ENCODE measurements at places on chromosomes 5 and 9.

DNA sequence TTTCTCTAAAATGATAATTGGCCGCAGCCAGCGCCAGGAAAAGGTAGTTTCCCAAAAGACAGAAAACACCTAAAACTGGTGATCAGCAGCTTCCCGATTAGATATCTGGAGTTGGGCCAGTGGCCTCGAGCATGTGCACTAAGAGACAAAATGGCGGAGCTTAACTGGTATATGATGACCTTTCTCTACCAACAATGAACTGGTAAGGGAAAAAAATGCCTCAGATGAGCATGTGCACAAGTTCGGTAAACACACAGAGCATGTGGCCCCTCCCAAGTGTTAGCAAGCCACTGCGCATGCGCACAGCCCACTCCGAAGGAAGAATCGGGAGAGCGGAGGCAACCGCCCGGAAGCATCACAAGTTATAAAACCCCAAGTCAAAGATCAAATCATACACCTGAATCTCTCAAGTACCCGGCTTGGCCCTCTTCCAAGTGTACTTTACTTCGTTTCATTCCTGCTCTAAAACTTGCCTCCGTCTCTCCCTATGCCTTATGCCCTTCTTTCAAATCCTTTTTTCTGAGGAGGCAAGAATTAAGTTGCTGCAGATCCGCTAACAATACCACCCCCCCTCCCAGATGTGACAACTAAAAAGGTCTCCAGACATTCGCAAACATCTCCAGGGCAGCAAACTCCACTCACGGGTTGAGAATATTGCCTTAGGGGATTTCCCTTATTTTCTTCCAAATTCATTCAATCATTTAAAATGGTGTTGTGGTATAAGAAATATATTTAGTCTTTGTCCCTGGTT is 15.0 kb upstream of the PTBP3 start:
- DNase-seq = peak; percentile 81

GRCh38 chr5:123154886-123155445 is 65.9 kb downstream of the PRDM6 start:
- no peak for DNase-seq

- DNase-seq = no peak
Measured at GRCh38 chr9:130138791-130139190, 33.4 kb upstream of the NCS1 start.

GRCh38 chr5:126235628-126236027 is 187.6 kb upstream of the GRAMD2B start:
- DNase-seq = no peak

GRCh38 chr5:165328846-165329245 is 1823.4 kb downstream of the MAT2B start:
- DNase-seq = no peak

- no peak for DNase-seq
Measured at GRCh38 chr9:83285445-83286225, 222.7 kb upstream of the RASEF start.

- DNase-seq = no peak
Measured at GRCh38 chr5:31755676-31756230, 116.8 kb downstream of the PDZD2 start.

DNA sequence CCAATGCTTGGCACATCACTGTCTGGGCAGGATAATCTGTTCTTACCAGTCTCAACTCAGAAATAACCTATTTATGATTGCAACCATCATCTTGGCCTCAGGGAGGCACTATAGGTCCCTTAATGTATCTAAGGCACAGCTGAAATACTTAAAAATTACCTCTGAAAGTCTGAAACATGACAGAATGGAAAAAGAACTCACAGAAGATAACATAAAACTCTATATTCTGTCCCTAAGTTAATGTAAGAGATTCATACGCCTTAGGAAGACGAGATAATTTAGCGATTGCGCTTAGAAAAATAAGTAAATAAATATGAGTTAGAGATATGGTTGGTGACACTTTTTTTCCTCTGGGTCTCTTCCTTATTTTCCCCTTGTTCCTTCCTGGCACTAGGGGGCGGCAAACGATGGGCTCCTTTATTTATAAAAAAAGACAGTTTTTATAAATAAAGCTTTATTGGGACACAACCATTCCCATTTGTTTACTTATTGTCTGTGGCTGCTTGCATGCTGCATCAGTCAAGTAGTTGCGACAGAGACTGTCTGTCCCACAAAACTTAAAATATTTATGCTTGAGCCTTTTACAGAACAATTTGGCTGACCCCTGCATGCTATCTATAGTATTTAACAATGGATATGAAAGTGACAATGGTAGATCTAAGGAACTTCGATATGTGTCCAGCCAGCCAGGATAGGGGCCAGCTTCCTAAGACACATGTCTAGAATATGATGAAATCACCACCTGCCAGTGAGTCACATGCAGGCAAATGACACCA is 79.6 kb downstream of the PDE4D start:
- DNase-seq = no peak

DNA sequence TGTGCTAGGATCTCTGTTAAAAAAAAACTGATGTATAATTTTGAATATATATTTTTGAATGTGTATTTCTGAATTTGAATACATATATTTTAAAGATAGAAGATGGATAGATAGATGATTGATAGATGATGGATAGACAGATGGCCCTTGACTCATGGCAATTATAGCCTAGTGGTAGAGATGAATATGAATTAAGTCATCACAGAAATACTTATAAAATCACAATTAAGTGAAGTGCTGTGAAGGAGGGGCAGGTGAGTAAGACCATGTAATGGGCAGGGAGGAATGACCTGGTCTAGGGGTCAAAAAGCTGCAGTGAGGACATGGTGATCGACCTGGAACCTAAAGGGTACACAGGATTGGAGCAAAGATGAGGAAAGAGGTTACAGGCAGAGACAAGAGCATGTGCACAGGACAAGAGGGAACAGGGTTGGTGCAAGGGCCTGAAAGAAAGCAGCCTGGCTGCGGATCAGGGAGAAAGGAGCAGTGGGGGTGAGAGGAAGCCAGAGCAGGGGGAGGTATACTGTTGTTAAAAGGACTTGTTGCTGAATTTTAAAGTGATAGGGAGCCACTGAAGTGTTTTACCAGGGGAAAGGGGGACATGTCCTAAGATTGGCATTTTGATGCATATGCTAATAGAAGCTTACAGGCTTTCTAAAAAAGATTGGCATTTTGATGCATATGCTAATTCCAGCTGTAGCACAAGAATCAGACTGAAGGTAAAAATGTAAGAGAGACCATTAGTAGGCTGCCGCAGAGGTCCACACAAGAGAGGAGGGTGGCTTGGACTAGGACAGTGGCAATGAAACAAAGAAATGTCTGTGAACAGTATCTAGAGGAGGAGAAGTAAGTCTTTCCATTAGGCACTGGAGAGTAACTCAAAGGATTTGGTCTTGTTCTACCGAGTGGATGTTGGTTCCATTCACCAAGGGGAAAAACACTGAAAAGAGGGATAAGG is 527.8 kb downstream of the AGTPBP1 start:
- DNase-seq = no peak

- no peak for DNase-seq
Measured at GRCh38 chr9:99859243-99859980, 37.7 kb downstream of the NR4A3 start.

DNA sequence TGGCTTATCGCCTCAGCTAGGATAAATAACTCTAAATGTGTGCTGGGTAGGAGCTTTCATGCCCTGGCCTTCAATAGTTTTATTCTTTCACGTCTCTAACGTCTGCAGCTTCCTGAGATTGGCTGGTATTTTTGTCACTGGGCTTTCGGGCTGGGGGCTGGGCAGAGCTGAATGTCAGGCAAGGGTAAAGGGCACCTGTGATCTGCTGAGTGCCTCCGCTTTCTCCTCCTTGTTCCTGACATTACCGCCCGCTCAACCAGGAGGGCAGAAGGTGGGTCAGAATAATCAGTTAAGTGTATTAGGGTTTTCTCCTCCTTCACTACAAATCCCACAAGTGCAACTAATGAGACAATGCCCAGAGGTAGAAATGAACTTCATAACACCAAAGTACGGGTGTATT is 216.6 kb downstream of the TSSK1B start:
- DNase-seq = no peak

- DNase-seq = peak; percentile 90
Measured at GRCh38 chr9:99823681-99824377, 2.1 kb downstream of the NR4A3 start.

- DNase-seq = no peak
Measured at GRCh38 chr5:141313711-141314110, 6.9 kb downstream of the TAF7 start.

DNA sequence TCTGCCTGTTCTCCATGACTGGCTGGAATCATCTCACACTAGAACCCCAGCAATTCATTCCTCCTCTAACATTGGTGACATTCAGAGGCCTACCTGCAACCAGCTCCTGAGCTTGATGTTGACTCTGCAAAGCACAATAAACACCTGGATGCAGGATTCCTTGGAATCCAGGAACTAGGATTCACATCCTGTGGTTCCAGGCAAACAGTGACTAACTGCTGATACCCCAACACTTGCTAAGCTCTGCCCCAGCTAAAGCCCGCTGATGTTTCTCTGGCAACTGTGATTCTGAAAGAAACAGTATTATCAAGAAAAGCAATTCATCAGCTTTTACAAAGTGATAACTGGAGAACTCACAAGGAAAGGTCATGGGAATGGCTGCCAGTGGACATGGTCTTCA is 29.2 kb downstream of the SUSD1 start:
- DNase-seq = no peak

DNA sequence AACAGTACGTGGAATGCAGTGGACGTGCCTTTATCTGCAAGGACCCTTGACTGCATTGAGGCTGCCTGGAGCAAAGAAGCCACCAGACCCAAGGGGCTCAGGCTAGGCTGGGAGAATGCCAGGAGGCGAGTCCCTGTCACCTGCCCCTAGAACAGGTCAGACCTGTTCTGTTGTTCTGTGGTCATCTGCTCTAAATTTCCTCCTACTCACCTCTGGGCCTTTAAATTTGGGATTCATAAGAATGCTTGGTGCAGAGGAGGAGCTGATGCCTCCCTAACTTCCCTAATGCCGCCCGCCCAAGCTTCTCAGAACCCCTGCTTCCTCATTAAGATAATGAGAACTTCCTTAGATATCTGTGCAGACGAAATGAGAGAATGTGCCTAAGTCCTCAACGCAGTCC is 32.0 kb downstream of the DAPK1 start:
- no peak for DNase-seq

DNA sequence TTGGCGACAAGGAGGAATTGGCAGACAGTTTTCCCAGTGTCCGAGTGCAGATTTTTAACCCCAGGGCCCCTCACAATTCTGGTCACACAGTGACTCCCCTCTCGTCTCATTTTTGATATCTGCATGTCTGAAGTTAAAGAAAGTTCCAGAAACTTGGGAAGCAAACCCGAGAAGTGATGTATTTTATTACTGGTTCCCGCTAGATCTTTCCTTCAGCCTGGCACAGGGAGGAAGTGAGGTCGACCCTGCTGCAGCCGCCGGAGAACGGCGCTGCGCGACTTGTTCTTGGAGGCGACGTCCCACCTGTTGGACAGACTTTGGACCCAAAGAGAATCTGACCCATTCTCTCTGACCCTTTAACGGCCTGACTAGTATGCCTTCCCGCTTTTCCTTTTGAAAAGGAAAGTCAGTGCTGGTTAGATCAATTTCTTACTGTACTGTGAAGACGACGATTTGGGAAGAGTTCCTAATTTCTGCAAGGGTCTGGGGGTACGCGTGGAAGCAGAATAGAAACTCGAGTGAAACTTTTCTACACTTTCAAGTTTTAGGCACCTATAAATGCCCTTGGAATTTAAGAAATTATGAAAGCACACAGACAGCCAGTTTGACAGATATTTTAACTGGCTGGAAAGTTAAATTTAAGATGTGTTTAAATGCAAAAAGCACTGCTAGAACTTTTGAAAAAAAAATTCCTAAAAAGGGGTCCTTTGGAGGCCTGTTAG is 744 bp downstream of the OTULIN start:
- DNase-seq = peak; percentile 80

Data from upper lobe of left lung (tissue), 6 donors.